Activated naive CD8-positive, alpha-beta T cell treated with anti-CD3 and anti-CD28 coated beads for 36 hours (primary cell): ENCODE measurements at places on chromosomes 2 and 18. TPM values are rescaled to one million over a fixed set of nuclear protein-coding genes. Genes with fewer than 3 reads are reported as not detected.

DNA sequence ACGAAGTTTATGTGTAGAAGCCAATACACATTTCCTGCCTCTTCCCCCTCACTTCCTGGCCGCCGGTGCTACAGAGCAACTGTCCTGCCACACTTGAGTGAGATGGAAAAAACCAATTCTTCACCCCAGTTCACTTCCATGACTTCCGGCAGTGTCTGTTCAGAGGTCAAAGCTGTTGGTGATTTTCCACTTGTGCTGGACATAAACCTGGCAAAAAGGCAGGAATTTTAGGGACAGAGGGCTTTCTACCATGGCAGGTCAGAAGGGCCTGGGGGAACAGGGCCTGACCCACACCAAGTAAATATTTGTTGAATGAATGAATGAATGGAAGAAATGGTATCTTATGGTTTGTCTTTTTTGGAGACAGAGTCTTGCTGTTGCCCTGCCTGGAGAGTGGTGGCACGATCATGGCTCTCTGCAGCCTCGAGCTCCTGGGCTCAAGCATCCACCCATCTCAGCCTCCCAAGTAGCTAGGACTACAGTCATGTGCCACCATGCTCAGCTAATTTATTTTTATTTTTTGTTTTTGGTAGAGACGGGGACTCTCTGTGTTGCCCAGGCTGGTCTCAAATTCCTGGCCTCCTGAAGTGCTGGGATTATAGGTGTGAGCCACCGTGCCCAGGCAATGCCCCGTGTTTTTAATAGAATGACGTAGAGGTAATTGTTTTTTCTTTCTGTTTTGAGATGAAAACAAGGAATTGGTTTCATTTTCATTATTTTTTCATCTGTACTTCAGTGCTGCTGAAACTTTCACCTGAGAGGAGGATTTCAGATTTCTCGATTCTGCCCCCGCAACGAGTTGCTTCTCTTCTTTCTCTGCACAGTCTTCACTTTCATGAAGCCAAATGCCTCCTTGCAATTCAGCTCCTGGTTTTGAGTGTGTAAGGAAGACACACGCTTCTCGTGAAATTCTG lies 48.0 kb upstream of the LPIN2 start:
- DNase-seq = peak; percentile 62

GRCh38 chr18:59646963-59647307 lies 50.3 kb downstream of the CCBE1 start:
- DNase-seq = no peak

The FKBP1B gene
- total RNA-seq = 0.99 TPM

- no peak for DNase-seq
Measured at GRCh38 chr2:174062934-174063333, 97.8 kb upstream of the SP3 start.

GRCh38 chr2:26484579-26484978 lies 6.7 kb upstream of the OTOF start:
- DNase-seq = no peak
